AG08396 (cell line): ENCODE measurements at places on chromosomes 5 and 9.

- no peak for DNase-seq
Measured at GRCh38 chr5:44275908-44276307, 113.3 kb downstream of the FGF10 start.

GRCh38 chr5:179258922-179259730 lies 86.1 kb downstream of the ADAMTS2 start:
- peak; percentile 89 for DNase-seq

GRCh38 chr5:96566833-96567587 lies 95.2 kb upstream of the CAST start:
- DNase-seq, result no peak

DNA sequence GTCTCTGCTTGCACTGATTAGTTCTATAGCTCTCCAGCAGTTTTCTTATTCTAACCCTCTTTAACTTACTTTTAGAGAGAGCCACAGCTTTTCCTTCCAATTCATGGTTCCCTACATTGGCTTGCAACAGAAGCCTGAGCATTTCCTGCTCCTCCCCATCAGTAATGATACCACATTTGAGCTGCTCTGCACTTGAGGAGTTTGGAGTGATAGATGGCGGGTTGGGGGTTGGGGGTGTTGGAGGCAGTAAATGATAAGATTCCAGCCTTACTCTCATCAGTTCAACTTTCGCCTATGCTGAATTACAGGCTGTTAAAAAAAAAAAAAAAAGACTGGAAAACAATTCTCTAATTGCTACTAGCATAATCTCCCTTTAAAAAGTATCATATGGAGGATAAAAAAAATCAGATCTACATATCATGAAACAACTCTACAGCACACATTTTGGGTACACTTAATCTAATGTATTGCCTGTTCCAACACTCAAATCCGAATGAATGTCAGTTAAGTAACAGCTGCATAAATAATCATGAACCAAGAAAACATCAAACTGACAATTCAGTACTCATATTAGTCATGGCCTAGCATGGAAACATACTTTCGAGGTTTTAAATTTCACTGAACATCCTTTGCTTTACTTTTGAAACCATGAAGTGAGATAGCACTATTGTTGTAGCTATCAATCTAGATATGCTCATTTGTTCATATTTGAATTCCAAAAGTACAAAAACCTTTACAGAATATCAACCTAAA lies 224.7 kb downstream of the NFIB start:
- DNase-seq, result no peak

GRCh38 chr5:143514616-143515335 lies 111.3 kb upstream of the NR3C1 start:
- no peak for DNase-seq

DNA sequence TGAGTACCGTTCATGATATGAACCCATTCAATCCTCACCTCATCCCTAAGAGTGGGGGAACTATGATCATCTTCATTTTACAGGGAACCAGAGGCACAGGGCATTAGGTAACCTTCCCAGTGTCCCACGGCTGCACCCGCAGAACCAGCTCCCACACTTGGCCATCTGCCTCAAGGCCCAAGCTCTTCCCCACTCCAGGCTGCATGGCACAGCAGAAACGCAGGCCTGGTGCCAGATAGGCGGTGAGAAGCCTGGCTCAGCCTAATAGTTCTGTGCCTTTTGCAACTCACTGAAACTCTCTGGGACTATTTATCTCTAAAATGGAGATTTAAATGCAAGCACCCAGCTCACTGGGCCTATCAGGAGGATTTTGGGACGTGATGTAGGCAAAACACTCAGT lies 90.8 kb upstream of the ZNF618 start:
- DNase-seq, result no peak

GRCh38 chr5:179023528-179024189 lies at the start of gene ZNF879:
Gene ZNF879, plus strand, starts transcription at chr5:179023804. Its CDS starts 1,201 bp downstream, at chr5:179025005.
- peak; percentile 97 for DNase-seq

DNA sequence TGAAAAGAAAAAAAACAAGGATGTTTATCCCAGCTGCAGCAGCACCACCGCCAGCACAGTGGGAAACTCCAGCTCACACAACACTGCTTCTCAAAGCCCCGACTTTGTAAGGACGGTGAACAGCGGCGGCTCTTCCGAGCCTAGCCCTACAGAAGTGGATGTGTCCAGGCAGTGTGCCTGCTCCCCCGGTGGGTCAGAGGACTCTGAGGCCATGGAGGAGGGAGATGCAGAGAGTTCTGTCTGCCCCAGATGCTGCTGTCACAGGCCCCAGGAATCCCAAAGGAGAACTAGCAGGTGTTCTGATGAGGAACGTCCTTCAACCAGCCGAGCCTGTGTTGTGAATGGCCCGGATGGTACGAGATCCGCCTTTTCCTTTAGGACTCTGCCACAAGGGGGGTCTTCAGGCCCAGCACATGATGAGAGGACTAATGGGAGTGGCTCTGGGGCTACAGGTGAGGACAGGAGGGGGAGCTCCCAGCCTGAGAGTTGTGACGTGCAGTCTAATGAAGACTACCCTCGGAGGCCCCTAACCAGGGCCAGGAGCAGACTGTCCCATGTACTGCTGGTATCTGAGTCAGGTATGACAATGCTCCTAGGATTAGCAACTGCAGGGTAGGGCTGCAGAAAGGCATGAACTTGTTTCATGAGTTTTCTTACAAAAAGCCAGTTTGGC lies 43.7 kb downstream of the FBXO38 start:
- no peak for DNase-seq

DNA sequence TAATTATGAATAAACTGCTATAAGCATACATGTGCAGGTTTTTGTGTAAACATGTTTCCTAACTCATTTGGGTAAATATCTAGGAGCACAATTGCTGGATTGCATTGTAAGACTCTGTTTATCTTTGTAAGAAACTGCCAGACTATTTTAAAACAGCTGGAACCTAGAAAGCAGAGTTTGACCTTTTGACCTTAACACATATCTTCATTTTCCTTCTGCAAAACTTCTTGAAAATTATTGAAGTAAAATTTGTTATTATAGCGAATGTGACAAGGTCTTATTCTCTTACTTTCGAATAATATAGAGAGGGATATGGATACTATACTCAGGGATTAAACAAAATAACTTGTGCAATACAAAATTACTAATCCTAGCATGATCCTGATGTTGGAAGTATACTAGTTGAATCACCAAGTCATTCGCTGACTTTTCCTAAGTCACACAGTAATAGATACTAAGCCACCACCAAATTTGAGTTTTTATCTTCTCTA lies 3.2 kb upstream of the ANXA1 start:
- no peak for DNase-seq

GRCh38 chr5:5344606-5345005 lies 77.9 kb upstream of the ICE1 start:
- no peak for DNase-seq

- no peak for DNase-seq
Measured at GRCh38 chr5:130050585-130050984, 146.3 kb downstream of the CHSY3 start.

DNA sequence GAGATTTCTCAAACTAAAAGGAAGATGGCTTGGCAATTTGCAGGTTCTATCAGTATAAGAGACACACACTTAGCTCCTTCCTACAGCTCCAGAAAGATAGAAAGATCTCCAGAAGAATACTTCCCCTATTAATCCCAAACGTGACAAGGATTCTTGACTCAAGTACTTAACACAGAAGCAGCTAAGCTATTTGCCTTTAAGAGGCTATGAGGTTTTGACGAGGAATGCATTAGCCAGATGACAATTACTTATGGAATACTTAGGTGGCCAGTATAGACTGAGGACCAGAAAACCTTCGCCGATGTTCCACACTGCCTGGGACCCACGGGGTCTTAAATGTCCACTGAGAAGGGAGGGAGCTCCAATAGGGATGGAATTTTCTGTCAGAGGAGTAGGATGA lies 340.5 kb upstream of the KIF2A start:
- DNase-seq, result no peak

DNA sequence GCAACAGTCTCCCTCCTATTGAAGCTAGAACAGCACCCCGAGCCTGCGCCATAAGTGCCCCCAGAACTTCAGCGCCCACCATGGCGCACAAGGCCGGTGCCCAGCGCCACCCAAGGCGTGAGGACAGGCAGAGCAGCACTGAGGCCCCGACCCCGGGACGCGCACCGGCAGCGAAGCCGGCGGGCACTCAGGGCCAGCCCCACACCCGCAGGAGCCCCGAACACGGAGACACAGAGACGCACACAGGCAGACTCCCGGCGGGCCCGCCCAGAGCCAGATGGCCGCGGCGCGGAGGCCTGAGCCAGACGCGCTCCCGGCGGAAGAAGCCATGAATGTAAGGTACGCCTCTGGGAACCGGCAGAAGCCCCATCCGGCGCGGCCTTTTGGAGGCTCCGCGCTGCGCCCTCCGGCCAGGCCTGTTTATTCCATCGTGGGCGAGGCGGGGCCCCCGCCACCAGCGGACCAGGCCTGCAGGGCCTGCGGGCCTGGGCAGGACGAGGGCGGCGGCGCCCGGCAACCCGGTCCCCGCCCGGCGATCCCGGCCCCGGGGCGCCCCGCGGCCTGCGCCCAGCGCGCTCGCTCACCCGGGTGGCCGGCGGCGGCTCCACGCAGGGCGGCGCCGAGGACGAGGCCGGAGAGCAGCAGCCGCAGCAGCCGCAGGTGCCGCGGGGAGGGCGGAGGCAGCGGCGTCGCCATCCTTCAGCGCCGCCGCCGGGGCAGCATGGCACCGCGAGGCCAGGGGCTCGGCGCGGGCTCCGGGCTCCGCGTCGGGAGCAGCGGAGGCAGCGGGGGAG lies 486 bp downstream of the NPDC1 start:
- peak; percentile 75 for DNase-seq

- DNase-seq, result no peak
Measured at GRCh38 chr5:1800472-1801221, 560 bp upstream of the NDUFS6 start.

DNA sequence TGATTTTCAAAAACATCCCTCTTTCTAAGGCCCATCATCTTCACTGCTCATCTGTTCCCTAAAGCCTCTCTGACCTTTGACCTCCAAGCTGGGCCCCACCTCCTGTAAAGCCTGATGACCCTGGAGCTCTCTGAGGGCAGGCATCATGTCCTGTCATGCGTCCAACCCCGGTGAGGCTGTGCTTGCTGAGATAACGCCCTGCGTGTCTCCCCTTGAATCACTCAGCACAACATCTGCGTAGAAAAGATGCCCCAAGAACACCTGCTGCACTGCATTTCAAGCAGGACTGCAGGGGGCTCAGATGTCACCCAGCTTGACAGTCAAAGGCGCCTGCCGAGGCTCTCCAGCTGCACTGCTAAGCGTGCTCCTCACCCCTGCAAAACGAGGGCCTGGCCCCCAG lies 78.0 kb downstream of the OTULIN start:
- DNase-seq, result no peak

GRCh38 chr9:24721621-24722020 lies 175.9 kb upstream of the IZUMO3 start:
- no peak for DNase-seq

GRCh38 chr5:59164041-59164830 lies 581.4 kb downstream of the RAB3C start:
- DNase-seq, result no peak

GRCh38 chr5:94788527-94788926 lies 170.1 kb downstream of the SLF1 start:
- no peak for DNase-seq

DNA sequence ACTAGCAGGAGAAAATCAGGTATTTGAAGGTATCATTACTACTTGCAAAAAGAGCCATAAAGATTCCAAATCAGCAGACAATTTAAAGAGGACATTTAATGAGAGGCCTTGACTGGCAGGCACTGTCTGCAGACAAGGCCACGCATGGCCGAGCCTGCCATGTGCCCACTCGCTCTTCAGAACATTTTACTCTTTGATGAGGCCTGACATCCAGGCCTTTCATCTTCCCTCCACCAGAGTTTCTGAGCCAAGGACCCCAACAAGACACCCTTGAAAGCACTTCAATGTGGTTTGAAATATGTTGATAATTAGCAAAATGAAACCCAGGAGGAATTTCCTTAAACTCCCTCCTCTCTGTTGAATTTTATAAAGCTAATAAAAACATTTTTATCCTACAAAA lies 16.4 kb downstream of the AK8 start:
- DNase-seq, result no peak

DNA sequence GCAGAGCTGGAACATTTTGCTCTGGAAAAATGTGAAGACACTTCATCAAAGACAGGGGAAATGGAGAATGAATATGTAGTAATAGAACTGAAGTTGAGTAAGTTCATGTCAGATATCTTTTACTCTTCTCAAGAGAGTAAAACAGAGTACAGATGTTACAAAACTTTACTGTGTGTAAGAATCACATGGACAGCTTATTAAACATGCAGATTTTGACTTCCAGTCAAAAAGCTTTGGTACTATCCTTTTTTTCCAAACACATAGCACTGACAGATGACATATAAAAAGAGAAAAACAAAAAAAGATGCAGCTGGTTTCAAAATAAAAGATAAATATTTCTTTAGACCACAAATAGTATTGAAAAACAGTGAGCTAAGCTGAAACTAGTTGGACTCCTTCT lies 115.4 kb downstream of the FBN2 start:
- DNase-seq, result no peak
